ENCODE measurements at places on chromosomes 3 and 15.

GRCh38 chr15:29867241-29868000, 45.2 kb upstream of the TJP1 start:
- DNase-seq, result no peak

DNA sequence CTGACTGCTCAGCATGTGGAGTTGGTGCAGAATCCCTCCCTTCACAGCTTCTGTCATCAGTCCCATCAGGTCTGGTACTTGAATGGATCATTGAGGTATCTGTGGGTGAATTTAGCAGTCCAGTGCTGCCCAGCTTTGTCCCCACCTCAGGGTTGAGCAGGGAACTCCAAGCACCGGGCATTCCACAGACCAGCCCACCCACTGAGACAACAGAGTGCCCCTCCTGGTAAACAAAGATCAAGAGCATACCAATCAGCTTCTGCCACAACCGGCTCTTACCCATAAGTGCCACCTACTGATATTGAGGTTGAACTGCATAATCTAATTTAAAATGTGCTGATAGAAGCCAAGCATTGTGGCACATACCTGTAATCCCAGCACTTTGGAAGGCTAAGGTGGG, 57.1 kb upstream of the FXR1 start:
- DNase-seq, result no peak

DNA sequence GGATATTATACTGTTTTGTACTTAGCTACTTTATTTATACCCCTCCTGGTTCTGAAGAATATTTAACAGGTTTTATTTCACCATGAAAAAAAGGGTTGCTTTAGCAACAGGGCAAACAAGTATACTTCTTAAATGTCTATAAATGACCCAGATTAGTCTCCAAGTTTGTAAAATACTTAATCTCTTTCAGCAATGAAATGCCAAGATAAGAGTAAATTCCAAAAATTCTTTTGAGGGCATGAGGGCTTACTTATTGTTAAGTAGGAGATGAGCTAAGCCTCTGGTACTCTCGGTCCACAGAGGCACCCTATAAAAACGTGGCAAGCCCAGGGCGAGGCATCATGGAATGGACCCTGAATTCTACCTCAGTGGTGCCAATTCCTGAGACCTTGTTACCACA, 264.8 kb upstream of the NSMCE3 start:
- no peak for DNase-seq

GRCh38 chr3:155019575-155019974, 60.5 kb upstream of the MME start:
- no peak for DNase-seq

- no peak for DNase-seq
Measured at GRCh38 chr15:38625886-38626285, 61.3 kb upstream of the RASGRP1 start.

GRCh38 chr3:14461006-14461747, 58.8 kb downstream of the SLC6A6 start:
- no peak for DNase-seq

DNA sequence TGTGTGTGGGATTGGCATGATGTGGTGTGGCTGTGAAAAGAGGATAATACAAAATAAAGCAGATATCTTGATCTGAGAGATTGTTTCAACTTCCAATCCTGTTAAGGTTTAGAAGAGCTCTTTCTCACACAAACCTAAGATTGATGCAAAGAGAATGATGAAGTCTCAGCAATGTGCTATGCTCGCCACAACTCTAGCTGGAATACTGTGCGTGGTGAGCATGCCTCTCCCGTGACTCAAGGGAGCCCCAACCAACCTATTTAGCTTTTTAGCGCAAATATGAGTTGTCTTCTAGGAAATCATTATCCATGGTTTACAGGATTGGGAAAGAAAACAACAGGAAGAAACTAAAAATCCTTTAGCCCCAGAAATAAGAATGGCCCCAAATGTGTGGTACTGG, 28.5 kb downstream of the BTLA start:
- no peak for DNase-seq

DNA sequence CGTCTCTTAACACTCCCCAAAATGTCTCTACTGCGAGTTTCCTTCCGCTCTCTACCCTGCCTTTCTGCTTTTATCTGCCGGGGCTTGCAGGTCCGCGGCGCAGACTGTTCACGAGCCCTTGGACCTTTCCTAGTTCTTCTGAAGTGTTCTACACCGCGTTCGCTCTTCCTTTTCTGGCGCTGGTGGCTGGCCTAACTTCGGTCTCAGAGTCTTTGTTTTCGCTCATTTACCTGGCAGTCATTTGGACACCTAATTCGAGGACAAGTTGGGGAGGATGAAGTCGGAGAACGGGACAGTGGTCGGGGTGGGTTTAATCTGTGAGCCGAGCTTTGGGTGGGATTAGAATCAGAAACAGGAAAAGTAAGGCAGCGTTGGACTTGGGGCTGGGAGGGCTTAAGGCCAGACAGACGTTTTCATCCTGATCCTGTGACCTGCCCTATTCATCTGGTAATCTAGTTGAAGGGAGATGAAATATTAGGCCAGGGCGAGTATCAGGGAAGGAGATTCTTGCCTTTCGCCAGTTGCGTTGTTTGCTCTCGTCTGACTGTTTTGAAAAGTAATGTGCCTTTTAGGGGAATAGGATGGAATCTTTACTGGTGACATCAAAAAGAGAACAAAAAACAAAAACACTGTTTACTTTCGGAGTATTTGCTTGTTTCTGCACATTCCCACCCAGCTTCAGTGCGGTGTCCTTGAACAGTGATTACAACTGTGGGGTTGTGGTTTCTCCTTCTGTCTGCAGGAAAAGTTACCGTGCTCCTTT, 1.8 kb downstream of the DIPK2A start:
- DNase-seq, result peak; percentile 66

DNA sequence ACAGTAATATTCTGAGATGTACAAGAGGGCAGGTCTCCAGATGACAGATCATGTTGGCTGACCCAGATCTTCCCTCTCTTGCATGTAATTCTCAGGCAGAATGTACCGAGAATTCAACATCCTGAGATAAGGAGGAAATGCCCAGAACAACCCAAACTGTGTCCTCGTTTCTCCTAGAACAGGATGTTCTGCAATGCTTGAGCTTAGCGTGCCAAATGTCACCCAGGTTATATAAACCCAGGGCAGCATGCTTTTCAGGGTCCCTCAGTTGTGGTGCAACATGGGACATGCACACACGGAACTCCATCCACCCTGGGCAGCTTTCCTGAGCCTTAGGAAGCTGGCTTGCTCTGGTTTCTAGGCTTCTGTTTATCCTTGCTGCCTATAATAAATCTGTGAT, 102.1 kb upstream of the CMC1 start:
- DNase-seq, result no peak

GRCh38 chr3:124995460-124995994, 60.3 kb downstream of the HEG1 start:
- DNase-seq, result no peak

- DNase-seq, result peak; percentile 57
Measured at GRCh38 chr15:29570948-29571791, 251.1 kb downstream of the TJP1 start.

DNA sequence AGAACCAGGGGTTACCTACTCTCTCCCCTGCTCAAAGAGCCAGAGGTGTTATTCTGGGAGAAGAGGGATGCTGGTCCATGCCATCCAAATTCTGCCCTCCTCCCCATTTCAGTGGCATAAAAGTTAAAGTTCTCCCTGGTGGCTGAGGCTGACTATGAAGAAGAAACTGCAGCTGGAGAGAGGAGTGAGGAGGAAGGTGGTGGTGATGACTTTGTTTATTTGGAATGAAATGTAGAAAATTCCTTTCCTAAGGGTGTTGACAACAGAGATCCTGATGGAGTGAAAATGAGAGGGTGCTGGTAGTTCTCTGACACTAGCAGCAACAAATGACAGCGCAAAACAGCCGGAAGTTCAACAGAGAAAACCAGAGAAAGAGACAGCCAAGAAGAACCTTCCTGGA, 100.4 kb downstream of the PCCB start:
- DNase-seq, result no peak

DNA sequence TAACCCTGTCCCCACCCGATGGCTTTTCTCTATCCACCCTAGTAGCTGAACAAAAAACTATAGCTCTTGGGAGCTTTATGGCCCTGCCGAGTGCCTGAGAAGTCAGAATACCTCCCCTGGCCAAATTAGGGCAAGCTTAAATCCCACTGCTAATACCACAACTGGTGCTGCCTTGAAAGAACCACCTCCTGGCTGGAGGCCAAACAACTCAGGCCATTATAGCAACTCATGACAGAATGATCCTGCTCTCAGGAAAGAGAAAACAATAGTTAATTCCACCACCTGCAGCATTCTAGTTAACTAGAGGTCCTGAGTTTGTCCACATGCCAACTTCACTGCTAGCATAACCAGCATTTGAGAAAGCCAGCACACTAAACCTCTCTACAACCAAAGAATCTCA, 123.2 kb downstream of the RTP4 start:
- DNase-seq, result no peak

DNA sequence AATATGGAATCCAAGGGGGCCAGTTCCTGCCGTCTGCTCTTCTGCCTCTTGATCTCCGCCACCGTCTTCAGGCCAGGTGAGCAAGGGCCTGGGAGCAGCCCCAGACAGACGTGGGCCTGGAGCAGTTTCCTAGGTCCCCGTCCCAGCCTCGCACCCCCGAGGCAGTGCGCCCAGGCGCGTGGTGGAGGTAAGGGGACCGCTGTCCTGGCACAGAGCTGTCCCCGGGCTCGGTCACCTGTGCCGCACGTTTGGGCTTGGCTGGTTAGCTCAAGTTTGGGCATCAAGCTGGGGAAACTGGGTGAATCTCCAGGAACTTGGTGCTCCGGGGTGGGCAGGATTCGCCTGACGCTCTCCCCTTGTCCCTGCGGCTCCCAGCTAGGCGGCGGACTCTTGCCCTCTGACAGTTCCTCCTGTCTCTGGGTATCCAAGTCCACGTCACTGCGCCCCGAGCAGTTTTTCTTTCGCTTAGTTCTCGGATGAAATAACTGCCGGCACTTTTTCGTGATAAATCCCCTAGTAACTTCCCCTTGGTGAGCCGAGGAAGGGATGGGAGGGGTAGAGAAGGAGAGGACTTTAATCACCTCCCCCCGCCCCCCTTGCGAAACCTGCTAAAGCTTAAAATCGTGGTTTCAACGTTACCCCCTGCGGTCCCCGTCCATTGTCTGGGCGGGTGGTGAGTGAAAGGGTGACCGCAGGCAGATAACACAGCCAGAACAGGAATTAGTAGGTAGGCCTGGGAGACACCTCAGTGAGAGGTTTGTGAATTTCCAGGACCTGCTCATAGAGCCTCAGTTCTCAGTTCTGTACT, 901 bp downstream of the ALCAM start:
- peak; percentile 26 for DNase-seq

DNA sequence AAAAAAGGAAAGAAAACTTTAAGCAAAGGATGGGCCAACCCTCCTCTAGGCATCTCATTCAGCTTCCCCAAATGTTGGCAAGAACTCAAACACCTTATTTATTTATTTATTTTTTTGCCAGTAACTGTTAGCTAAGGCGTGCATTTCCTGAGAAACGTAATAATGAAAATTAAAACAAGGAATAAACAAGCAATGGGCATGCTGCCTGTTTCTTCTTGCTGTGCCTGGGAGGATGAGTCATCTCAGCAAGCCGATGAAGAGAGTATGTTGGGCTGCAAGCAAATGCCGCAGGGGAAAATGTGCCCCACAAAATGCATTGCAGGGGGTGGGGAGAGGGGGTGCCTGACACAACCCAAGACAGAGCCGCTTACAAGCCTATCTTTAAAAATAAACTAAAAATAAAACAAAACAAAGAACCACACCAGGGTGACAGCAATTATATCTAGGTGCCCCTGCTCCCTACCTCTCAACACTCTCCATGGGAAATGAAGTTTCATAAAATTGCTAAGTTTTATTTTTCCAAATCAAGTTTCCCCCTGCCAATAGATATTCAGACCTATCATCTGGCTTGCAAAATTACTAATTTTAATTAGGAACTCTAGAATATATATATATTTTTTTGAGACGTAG, 40.3 kb downstream of the EIF4E3 start:
- DNase-seq, result no peak

- DNase-seq, result no peak
Measured at GRCh38 chr3:138439646-138440045, 5.2 kb downstream of the ESYT3 start.

GRCh38 chr3:113585720-113586119, 53.4 kb downstream of the SIDT1 start:
- no peak for DNase-seq

DNA sequence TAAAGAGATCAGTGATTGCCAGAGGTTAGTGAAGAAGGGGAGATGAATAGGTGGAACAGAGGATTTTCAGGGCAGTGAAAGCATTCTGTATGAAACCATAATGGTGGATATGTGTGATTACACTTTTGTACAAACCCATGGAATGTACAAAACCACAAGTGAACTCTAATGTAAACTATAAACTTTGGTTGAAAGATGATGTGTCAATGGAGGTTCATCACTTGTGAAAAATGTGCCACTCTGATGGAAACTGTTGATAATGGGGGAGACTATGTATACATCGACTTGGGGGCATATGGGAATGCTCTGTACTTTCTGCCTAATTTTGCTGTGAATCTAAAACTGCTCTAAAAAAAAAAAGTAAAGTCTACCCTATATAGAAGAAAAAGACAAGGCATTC, 68.7 kb upstream of the ARHGEF3 start:
- DNase-seq, result no peak

DNA sequence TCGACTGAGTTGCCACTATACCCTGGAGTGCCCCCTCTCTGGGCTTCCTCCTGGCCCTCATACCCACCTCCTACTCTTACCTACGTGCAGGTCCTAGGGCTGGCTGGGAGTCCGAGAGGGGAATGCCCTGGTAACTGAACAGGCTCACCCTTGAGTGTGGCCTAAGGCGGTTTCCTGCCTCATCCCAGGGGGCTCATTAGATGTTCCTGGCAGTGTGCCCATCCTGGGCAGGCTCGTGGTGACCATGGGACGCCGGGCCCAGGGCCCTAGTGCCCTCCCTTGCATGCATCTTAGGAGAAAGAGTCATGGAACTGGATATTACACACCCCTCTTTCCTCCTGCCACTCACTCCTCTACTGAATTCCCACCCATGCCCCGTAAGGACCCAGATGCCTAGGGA, 2.8 kb downstream of the SEMA4B start:
- DNase-seq, result no peak

Data from hypothalamus (tissue), 51 donors.